ENCODE measurements at places on chromosomes 4 and X.

- H3K4me3 ChIP-seq: no peak overlapping the region
- H3K27me3 ChIP-seq: no peaks in the 10 kb centered on the region
- no peak overlapping the region for H3K27ac ChIP-seq
- H3K4me1 ChIP-seq: peaks cover 15% of the 10 kb centered on the region
- peaks cover 5% of the 10 kb centered on the region for H3K36me3 ChIP-seq
- DNase-seq: no peak
Observed at GRCh38 chrX:47840111-47840510, 3.4 kb downstream of the ZNF81 start.

DNA sequence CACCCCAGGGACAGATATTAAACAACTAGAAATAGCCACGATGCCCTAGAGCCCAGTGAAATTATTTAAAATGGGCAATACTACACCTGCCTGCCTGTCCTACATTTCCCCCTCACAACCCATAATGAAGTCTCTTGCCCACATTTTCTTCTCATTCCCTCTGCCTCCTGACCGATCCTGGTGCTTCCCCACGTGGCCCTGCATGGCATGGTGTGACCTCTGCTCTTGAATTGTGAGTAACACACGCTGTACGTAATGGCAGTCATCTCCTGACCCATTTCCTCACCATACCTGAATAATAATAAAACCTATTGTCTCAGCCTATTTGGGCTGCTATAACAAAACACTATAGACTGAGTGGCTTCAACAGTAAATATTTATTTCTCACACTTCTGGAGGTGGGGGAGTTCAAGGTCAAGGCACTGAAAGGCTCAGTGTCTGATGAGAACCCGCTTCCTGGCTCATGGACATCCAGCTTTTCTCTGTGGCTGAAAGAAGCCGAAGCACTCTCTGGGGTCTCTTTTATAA lies 77.0 kb upstream of the ENPP6 start:
- no peak for DNase-seq
- no peak overlapping the region for H3K27ac ChIP-seq
- H3K4me3 ChIP-seq: no peak overlapping the region
- H3K36me3 ChIP-seq: no peaks in the 10 kb centered on the region

DNA sequence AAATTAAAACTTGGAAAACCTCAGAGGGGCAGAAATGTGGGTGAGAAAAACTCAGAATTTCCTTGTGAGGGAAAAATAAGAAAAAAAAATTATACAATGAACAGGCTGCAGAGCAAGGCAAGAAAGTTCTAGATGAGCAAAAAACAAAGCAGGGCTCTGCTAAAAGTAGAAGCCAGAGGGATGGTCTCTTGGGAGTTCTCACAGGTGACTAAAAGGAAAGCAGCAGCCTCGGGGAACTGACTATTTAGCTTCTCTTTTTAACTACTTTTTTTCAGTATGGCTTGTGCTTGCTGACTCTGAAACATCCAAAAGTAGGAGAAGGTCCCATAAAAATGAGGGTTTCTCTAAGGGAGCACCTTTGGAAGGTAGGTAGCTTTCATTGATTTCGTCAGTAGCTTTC lies 36.4 kb downstream of the PCDH19 start:
- H3K27me3 ChIP-seq: no peaks in the 10 kb centered on the region
- H3K36me3 ChIP-seq: no peaks in the 10 kb centered on the region
- H3K27ac ChIP-seq: no peak overlapping the region
- DNase-seq: no peak
- H3K4me1 ChIP-seq: no peaks in the 10 kb centered on the region

DNA sequence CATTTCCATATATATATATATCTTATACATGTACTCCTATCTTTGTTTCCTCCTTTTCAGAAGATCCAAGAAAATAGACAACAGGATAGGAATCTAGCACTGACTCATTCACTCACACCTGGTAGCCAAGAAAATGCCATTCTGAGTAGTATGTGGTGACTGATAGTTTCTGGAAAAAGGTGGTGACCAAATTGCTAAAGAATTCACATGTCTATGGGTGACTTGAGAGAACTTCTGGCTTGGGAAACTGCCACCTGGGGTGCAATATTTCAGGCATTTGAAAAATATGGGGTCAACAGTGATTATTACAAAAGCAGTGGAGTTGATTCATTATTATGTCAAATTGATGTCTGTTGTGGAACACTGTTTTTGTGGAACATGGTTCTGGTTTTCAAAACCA lies 605.1 kb downstream of the PCDH18 start:
- H3K27ac ChIP-seq: no peak overlapping the region
- H3K36me3 ChIP-seq: no peaks in the 10 kb centered on the region
- H3K4me1 ChIP-seq: no peaks in the 10 kb centered on the region
- H3K4me3 ChIP-seq: no peak overlapping the region
- DNase-seq: no peak

- H3K4me3 ChIP-seq: no peak overlapping the region
- H3K4me1 ChIP-seq: peaks cover 1% of the 10 kb centered on the region
- no peaks in the 10 kb centered on the region for H3K36me3 ChIP-seq
Observed at GRCh38 chr4:87521757-87522374, 7.3 kb downstream of the SPARCL1 start.

DNA sequence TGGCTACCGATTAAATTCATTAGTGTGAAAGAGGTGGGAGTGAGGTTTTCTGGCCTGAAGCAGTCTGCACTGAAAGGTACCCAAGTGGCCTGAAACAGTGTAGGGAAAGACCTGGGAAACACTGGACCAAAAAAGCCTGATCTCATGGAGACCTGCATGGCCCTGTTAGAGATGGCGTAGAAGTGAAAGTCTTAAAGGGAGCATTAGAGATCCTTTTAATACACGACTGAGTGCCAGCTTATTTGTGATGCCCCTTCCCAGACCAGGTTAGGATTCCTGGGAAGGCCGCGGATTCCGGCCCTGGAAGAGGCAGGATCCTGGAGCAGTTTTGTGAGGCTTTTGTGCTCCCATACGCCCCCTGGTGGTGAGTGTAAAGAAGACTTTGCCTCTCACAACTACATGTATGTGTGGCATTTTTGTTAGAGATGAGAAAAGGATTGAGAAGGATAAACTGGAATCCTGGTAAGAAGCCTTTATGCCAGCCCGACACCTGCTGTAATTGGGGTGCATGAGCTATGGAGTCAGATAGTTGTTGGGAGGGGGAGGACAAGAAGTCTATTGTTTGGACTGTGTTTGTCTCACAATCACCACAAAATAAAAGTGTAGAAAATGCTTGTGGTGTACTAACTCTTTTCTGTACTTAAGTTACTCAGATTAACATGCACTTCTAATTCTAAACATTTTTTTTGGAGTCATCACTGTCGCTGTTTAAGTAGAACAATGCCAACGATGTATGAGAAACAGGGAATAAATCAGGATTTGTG lies 54.0 kb downstream of the JADE1 start:
- H3K36me3 ChIP-seq: peaks cover 74% of the 10 kb centered on the region
- H3K4me1 ChIP-seq: peaks cover 38% of the 10 kb centered on the region
- no peak overlapping the region for H3K4me3 ChIP-seq
- H3K27ac ChIP-seq: peak overlapping the region; percentile 4

- peaks cover 4% of the 10 kb centered on the region for H3K27me3 ChIP-seq
- DNase-seq: no peak
- no peaks in the 10 kb centered on the region for H3K36me3 ChIP-seq
- no peaks in the 10 kb centered on the region for H3K4me1 ChIP-seq
- no peak overlapping the region for H3K4me3 ChIP-seq
Observed at GRCh38 chr4:17702641-17703040, 78.8 kb downstream of the FAM184B start.

DNA sequence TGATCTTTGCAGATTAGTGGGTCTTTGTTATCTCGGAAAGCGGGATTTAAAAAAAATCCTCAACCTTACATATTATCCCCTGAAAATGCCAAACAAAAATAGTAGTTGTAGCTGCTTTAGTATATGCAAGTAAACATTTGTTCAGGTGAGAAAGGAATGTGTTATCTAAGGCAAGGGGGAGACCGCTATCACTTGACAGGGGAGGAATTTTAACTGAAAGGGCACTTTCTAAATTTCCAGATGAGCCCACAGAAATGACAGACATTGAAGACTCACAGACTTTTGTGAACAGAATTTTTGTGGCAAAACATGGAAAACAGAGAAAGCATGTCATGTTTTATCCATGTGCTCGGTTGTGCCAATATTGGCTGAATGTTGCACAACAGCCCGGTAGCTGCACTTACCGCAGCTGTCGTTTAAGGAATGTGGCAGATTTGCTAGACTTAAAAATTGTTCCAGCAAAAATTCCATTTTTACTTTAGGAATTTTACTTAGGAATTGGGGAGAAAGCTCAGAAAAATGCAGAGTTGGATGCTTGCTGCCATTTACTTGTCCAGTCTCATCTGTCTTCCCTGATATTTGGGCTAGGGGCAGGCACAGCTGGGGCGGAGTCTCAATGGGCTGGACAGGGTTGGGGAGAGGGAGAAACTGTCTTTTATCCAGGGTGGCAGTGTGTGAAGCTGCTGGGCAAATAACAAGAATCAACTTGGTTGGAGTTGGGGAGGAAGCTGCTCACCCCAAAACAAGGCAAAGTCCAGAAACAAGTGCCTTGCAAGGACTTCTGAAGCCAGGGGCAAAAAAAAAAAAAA lies 94.6 kb upstream of the RPS6KA3 start:
- no peaks in the 10 kb centered on the region for H3K4me1 ChIP-seq
- no peak overlapping the region for H3K27ac ChIP-seq
- H3K36me3 ChIP-seq: no peaks in the 10 kb centered on the region
- H3K4me3 ChIP-seq: no peak overlapping the region
- DNase-seq: no peak
- peaks cover 5% of the 10 kb centered on the region for H3K27me3 ChIP-seq

GRCh38 chrX:14776901-14777300 lies 96.0 kb downstream of the FANCB start:
- no peak for DNase-seq
- H3K4me1 ChIP-seq: no peaks in the 10 kb centered on the region
- H3K36me3 ChIP-seq: no peaks in the 10 kb centered on the region
- H3K27me3 ChIP-seq: no peaks in the 10 kb centered on the region
- no peak overlapping the region for H3K4me3 ChIP-seq
- H3K27ac ChIP-seq: no peak overlapping the region

GRCh38 chr4:152601156-152601555 lies 65.3 kb upstream of the FBXW7 start:
- H3K4me3 ChIP-seq: no peak overlapping the region
- H3K27me3 ChIP-seq: peaks cover 2% of the 10 kb centered on the region
- DNase-seq: no peak
- no peaks in the 10 kb centered on the region for H3K36me3 ChIP-seq

- no peaks in the 10 kb centered on the region for H3K36me3 ChIP-seq
- H3K27me3 ChIP-seq: peaks cover 13% of the 10 kb centered on the region
- H3K27ac ChIP-seq: no peak overlapping the region
- H3K4me1 ChIP-seq: peaks cover 3% of the 10 kb centered on the region
- DNase-seq: no peak
Observed at GRCh38 chr4:73725985-73726384, 14.4 kb upstream of the CXCL8 start.

DNA sequence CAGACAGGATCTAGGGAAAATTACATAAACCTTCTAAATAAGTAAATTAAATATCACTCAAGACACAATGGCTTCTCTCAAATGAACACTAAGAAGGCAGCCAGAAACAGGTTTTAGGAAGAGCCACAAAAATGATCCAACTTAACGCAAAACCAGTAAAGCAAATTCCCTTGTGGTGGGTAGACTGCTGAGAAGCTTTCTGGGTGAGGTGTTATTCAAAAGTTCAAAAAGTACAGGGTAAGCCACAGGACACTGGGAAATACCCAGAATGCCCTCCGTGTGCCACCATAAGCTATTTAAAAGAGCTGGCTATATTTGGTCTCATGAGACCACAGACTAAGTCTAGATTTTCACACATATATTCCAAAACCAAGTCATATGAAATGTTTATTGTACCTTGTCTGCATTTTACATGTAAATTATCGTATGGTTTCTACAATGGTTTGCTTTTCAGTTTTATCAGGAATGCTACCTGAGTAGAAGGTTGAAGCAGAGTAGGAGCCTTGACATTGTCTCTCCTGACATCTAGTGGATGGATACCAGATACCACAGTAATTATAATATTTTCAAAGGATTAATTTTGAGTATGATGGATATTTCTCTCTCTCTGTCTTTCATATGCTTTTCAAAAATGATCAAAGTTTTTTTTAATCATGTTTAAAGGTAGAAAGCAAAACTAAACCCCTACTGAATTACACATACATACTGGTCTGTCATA lies 109.3 kb upstream of the KLHL13 start:
- no peaks in the 10 kb centered on the region for H3K4me1 ChIP-seq
- no peak overlapping the region for H3K27ac ChIP-seq
- H3K4me3 ChIP-seq: no peak overlapping the region
- H3K36me3 ChIP-seq: no peaks in the 10 kb centered on the region

Data from T-helper 2 cell treated with Interferon-gamma antibody and Interleukin-4, amounts not matched to agents 5 μg/mL and 100 μg/mL, for 36 hours (primary cell).